ENCODE measurements at places on chromosomes 1 and 21.

DNA sequence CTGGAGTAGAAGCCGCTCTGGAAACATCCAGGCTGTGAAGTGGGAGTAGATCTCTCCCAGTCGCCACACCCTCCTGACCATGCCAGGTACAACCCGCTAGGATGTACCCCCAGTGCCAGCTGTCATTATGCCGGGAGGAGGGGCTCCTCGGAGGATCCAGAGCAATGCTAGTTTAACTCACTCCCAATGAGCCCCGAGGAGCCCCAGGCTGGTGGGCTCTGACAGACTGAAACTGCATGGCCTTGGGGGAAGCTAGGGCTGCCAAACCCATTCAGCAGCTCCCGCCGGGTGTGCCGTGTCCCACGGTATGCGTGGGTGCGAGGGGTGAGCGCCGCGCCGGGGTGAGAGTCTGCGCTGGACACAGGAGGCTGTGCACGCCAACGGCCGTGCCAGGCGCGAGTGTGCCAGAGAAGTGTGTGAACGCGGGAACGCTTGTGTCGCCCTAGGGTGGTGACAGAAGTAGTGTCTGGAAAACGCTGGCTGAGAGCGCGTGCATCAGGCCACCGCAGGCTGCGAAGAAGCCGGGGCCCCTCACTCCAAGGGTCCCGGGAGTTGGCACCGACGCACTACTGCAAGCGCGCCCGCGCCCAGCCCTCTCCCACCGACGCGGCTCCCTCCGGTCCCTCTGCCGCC is 177.1 kb upstream of the EDN2 start:
- no peak for DNase-seq

GRCh38 chr1:114468047-114468446 is 43.0 kb downstream of the TRIM33 start:
- no peak for DNase-seq

GRCh38 chr1:71706029-71706671 is 576.2 kb downstream of the NEGR1 start:
- no peak for DNase-seq

- no peak for DNase-seq
Observed at GRCh38 chr1:218664385-218665170, 319.4 kb downstream of the TGFB2 start.

All from T-helper 2 cell (primary cell).